ENCODE measurements at places on chromosomes 13 and 19.

DNA sequence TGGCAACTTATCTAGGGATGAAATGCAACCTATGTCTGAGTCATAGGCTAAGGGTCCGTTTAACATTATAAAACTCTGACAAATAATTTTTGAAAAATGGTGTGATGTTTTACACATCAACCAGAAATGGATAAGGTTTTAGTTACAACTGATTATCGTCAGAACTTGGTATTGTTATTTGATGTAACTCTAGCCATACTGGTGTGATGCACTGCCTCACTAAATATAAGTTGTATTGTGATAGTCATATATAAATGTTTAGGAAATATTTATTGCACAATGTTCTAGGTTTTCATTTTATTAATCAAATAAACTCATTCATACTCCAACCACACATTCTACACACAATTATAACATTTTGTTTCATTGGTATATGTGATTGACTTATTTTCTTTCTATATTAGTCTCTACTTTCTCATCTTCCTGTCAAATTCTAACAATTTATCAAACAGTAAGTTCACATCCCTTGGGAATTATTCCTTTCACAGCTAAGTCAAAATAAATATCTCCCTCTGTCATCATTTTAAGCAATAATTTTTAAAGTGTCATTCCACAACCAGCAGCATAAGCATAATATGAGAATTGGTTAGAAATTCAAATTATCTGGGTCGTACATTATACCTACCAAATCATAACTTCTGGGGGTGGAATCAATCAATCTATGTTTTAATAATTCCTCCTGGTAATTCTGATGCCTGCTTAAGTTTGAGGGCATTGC lies 873.9 kb downstream of the SLITRK1 start:
- no peak for DNase-seq

GRCh38 chr13:50921706-50922105 lies 12.1 kb downstream of the RNASEH2B start:
- no peak for DNase-seq

DNA sequence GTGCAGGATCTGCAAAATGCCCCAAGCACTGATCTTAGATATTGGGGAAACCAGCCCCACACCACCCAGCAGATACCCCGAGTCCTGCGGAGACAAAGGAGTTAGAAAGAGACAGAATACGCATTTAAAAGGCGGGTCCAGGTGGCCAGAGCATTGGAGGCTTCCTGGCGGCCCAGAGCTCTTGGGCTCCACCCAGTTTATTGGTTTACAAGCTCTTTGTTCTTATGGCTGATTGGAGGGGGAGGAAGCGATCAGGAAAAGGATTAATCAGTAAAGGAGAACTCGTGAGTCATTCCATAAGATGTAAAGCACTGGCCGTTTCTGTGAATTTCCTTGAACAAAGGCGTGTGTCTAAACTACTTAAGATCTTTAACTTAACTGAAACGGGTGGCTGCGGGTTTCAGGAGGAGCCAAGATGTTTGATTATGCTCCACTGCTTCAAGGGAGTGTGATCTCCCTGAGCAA lies 926 bp downstream of the ZNF587 start:
- DNase-seq: no peak

GRCh38 chr19:12750851-12751250 lies 740 bp upstream of the BEST2 start:
- DNase-seq: no peak

DNA sequence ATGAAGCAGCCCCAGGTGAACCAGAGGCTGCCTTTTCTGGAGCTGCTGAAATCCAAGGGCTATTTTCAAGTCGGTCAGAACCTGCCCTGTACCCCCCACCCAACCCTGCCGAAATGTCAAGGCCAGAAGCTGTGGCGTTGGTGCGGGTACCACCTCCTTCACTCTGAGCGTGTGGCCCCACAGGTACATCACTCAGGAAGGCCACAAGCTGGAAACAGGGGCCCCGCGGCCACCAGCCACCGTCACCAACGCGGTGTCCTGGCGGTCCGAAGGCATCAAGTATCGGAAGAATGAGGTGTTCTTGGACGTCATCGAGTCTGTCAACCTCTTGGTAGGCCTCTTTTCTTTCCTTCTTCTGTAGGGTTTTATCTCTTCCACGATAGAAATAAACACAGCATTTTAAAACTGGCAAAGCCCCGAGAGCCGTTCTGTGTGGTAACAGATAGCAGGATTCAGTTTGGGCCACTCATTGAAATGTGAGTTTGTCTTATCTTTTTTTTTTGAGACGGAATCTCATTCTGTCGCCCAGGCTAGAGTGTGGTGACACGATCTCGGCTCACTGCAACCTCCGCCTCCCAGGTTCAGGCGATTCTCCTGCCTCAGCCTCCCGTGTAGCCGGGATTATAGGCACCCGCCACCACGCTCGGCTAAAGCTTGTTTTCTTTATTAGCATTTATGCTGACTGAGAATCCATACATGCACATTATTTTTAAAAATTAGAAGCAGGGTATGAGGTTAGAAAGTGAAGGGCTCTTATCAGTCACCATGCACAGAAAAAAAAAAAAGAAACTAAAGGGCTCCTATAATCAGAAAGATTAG lies 11.3 kb downstream of the AP1M1 start:
- no peak for DNase-seq

GRCh38 chr19:50326101-50326664 lies 3.0 kb downstream of the KCNC3 start:
- no peak for DNase-seq
